ENCODE measurements at places on chromosomes 6 and 20. TPM values are rescaled to one million over a fixed set of nuclear protein-coding genes. Genes with fewer than 3 reads are reported as not detected.

Gene KHDC1L
- total RNA-seq = 1.4 TPM

Gene LY6G6F
- total RNA-seq = 0.05 TPM

Gene NKX2-2
- total RNA-seq = 0.05 TPM

Gene CRYBG1
- 12.2 TPM for total RNA-seq

GRCh38 chr6:47535316-47536225 is 58.0 kb downstream of the CD2AP start:
- no peak overlapping the region for H3K4me3 ChIP-seq
- DNase-seq = no peak
- no peak overlapping the region for H3K27ac ChIP-seq
- no peaks in the 10 kb centered on the region for H3K4me1 ChIP-seq
